HL-60 (cell line): ENCODE measurements at places on chromosomes 11 and 22.

GRCh38 chr22:29983296-29983917, 96.9 kb upstream of the HORMAD2 start:
- no peak for DNase-seq

- DNase-seq = no peak
Measured at GRCh38 chr11:114172871-114173444, 113.4 kb downstream of the ZBTB16 start.

GRCh38 chr11:27046956-27047355, 6.3 kb downstream of the BBOX1 start:
- no peak for DNase-seq

DNA sequence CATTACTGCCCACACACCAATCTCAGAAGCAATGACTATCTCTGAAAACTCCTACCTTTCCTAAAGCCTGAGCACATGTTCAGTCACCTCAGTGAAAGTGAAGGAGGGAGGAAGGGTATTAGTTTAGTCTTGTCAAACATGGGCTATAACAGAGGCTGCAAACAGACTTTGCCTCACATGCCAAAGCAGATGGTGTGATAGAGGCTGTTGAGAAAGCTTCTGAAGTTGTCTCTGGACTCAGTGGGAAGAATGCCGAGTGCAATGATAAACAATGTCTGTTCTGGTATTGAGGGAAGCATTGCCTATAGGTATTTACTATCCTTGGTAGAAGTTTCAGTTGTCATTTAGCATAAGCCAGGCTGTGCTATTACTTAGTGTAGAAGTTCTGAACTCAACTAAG, 314.5 kb upstream of the CCDC90B start:
- DNase-seq = no peak

- DNase-seq = no peak
Measured at GRCh38 chr11:83571302-83571701, 285.1 kb upstream of the CCDC90B start.

- DNase-seq = no peak
Measured at GRCh38 chr11:93054881-93055280, 85.4 kb downstream of the MTNR1B start.
